ENCODE measurements at places on chromosomes 13 and 19.

- no peak for DNase-seq
Observed at GRCh38 chr19:3852614-3853254, 16.1 kb downstream of the ZFR2 start.

- no peak for DNase-seq
Observed at GRCh38 chr13:74620308-74620707, 486.1 kb upstream of the KLF12 start.

- DNase-seq = peak; percentile 7
Observed at GRCh38 chr13:85806553-85807175, 7.4 kb upstream of the SLITRK6 start.

- DNase-seq = no peak
Observed at GRCh38 chr19:9054765-9055164, 32.1 kb upstream of the OR1M1 start.

- peak; percentile 50 for DNase-seq
Observed at GRCh38 chr19:39139305-39139874, 13.8 kb downstream of the PAK4 start.

- DNase-seq = no peak
Observed at GRCh38 chr13:69556540-69557196, 551.0 kb upstream of the ATXN8OS start.

DNA sequence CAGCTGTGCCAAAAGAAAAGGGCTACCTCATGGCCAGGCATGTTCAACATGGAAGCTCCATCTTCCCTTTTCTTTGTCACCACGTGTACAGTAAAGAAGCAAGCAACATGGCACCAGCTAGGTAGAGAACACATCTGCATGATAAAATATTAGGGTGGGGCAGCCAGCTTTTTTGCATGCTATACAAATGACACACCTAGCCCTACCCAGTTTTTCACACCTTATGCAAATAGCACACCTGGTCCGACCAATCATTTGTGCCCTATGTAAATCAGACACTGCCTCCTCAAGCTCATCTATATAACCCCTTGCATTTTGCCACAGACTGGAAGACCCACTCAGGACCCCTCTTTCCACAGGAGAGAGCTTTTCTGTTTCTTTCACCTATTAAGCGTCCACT, 85.5 kb downstream of the STOML3 start:
- no peak for DNase-seq

- DNase-seq = no peak
Observed at GRCh38 chr19:32928806-32929205, 43.0 kb downstream of the CEP89 start.

- DNase-seq = no peak
Observed at GRCh38 chr13:98097749-98098148, 45.1 kb upstream of the FARP1 start.

GRCh38 chr13:78265098-78265497, 338.3 kb downstream of the POU4F1 start:
- DNase-seq = no peak

GRCh38 chr13:63864171-63864902, 2448.7 kb upstream of the PCDH20 start:
- DNase-seq = no peak

DNA sequence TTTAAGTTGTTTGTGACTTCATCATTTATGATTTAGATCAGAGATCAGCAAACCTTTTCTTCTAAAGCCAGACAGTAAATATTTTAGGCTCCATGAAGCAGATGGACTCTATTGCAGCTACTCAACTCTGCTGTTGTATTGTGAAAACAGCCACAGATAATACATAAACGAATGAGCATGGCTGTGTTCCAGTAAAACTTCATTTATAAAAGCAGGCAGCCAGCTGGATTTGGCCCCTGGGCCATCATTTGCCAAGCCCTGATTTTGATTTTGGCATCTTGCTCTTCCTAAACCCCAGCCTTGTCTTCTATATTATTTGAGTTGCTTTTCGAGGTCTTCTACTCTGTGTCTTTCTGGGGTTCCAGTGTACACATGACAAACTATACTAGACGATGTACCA, 41.3 kb downstream of the RNASEH2B start:
- DNase-seq = no peak

GRCh38 chr13:92804926-92805325, 421.7 kb upstream of the GPC6 start:
- no peak for DNase-seq

GRCh38 chr13:72221276-72221962, 354.4 kb upstream of the DACH1 start:
- peak; percentile 82 for DNase-seq

DNA sequence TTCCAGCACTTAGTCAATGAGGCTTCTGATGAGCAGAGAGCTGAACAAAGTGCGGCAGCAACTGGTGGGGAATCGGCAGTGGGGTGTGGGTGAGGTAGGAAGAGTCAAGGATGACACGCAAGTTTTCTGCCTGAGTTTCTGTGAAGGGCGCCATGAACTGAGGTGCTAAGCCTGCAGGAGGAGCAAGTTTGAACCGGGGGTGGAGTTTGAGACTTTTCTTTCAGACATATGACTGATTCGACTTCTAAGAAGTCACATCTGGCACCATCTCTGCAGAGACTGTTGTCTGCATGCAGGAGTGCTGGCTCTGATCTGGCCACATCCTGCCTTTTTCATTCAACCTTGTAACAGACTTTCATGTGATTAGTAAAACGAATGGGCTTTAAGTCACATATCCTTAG, 14.8 kb upstream of the GPI start:
- DNase-seq = no peak

DNA sequence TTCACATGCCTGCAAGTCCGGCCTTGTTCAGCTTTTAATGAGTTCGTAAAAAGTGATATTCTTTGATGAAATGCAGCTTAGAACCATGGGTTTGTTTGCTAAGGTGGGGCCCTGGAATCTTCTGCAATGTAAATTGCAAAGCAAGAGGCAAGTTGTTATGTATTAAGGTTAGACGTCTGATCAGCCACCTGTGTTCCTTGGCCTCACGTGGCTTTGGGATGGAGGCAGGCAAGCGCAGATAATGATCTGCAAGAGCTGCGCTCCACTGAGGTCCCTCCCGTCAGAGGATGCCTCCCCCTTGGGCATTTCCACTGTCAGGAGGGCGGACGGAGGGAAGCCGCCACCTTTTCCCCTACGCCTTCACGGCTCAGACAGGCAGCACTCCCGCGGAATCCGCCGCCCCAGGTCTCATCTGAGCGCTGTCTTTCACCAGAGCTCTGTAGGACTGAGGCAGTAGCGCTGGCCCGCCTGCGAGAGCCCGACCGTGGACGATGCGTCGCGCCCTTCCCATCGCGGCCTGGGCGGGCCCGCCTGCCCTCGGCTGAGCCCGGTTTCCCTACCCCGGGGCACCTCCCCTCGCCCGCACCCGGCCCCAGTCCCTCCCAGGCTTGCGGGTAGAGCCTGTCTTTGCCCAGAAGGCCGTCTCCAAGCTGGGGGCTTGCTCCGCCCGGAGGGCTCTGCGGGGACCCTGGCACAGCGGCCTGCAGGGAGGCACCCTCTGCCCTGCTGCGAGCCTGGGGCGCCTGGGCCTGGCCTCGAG, 110.9 kb downstream of the CRYL1 start:
- DNase-seq = no peak

DNA sequence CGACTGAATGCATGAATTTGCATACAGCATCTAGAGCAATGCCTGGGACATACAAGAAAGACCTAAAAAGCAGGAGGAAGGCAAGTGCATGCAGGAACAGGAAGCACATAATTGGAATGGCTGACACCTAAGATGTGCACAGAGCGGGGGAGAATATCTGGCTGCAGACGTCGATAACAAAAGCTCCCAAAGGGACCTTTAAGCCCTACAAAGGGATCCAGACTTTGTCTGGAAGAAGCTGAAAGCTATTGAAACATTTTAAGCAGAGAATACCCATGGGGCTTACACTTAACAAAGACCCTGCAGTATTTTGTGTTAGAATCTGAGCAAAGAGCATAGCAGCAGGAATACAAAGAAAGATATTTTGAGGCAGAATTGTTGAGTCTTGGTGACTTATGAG, 107.4 kb upstream of the CLDN10 start:
- no peak for DNase-seq

- DNase-seq = no peak
Observed at GRCh38 chr19:50564229-50565105, 3.8 kb downstream of the LRRC4B start.

GRCh38 chr19:47418692-47419029, 666 bp downstream of the MEIS3 start:
- no peak for DNase-seq

GRCh38 chr19:18940769-18941627, at the start of gene HOMER3:
TSS of gene HOMER3 (minus strand) at chr19:18941217. CDS start at chr19:18938982, 2,235 bp downstream.
- no peak for DNase-seq

DNA sequence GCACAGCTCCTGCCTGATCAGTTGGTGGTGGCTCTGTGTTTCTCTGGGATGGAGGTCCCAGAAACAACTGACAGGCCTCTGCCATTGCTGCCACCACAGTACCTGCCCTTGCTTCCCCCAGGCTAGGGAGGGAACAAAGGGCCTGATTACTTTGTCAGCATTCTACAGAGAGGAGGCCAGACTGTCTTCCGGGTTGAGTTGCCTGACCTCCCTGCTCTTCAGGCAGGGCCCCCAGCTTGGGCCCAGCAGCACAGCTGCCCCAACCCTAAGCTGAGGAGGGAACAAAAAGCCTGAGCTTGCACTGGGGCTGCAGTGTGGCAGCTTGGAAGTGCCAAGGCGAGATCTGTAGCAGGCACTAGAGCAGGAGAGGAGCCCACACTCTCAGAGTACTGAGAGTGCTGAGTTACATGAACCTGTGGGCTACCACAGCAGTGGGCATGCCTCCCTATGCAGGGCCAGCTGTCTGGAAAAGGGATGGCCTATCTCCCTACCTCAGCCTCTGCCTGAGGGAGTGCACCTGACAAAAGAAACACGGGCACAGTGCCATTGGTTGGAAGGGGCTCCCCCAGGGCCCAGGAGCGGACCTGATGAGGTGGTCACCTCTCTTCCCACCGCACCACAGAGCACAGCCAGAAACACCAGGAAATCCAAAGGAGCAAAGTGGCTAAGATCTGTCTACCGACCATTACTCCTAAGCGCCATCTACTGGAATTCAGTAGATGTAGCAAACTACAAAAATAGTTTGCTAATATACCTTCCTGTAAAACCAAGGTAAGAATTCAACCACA, 24.4 kb downstream of the SLC25A15 start:
- DNase-seq = peak; percentile 4

DNA sequence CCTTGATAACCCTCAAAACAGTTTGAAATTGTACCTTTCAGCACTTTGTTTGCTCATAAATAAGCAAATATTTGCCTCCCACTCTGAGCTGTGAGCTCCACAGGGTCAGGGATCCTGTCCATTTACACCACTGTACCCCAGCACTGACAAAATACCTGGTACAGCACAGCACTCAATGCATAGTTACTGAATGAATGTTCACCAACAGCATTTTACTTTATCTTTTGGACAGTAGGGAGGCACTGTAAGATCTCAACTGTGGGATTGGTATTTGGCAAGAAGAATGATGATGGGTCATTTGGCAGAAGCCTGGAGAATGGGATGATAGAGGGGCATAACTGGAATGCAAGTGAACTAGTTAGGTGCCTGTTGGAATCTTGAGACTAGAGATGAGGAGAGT, 127.2 kb upstream of the ARGLU1 start:
- no peak for DNase-seq

- no peak for DNase-seq
Observed at GRCh38 chr19:412356-413355, 3.7 kb upstream of the C2CD4C start.

GRCh38 chr13:78602561-78603239, 652 bp downstream of the POU4F1 start:
- no peak for DNase-seq

- no peak for DNase-seq
Observed at GRCh38 chr13:105509981-105510762, 1025.3 kb downstream of the EFNB2 start.

DNA sequence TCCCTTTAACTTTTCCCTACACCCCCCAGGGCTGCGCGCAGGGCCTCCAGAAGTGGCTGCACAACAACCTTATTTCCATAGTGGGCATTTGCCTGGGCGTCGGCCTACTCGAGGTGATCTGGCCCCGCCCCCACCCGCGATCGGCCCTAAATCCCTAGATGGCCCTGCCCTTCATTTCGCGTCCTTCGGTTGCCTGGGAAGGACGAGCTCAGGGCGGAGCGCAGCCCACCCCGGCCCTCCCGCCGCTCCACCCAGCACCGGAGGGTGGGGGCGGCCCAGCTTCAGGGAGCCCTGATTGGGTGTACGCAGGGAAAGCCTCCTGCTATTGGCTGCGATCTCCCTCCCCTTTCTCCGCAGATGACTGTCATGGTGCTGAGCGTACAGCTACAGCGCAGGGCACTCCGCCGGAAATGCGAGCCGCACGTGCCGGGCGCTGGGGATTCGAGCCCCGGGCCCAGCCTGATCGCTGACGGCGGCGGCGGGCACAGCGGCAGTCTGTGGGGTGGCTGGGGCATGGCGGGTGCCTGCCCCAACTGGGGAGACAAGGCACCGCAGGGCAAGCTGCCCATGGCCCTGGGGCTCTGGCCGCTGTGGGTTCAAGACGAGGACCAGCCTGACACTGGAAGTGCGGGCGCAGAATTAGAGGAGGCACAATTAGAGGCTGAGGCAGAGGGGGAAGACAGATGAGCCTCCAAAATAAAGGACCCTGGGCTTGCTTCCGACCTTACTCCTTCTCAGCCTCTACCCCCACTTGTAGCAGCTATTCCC, 4.3 kb downstream of the CD37 start:
- no peak for DNase-seq

DNA sequence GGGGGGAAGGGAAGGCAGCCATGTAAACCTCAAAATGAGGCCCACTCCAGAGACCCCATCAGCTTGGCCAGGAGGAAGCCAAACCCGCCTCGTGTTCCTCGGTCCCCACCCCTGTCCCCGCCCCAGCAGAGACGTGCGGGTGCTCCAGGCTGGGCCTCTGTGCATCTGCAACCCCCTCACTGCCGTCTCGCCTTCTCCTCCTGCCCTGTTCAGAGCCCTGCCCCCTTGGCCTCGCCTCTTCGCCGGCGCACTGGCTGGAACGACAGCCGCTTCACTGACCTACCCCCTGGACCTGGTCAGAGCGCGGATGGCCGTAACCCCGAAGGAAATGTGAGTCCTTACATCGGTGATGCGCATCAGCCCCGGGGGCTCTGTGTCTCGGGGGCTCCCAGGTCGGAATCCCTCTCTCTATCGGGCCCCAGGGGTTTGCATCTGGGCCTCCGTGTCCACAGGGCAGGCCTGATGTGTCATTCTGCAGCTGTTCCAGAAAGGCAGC, 32.2 kb downstream of the TMEM161A start:
- no peak for DNase-seq

GRCh38 chr19:7849631-7849999, 19.6 kb downstream of the EVI5L start:
- DNase-seq = no peak

- DNase-seq = no peak
Observed at GRCh38 chr13:111561091-111561781, 240.8 kb downstream of the TEX29 start.

DNA sequence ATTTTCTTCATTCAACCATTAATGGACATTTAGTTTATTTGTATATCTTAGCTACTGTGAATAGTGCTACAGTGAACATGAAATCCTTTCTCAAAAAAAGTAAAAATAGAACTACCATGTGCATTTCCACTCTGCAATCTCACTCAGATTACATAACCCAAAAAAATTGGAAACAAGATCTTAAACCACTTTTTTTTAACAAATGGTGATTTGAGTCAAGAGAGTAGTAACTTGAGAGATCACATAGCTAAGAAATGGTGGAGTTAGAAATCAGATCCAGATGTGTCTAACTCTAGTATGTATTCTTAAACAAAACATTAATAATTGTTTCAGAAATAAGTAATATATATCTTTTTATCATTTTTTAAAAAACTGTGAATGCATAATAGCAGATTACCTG, 318.3 kb upstream of the SGCG start:
- no peak for DNase-seq

Data from iPS DF 6.9 (cell line).